Kidney (tissue), 22 donors: ENCODE measurements at places on chromosomes 11 and 22. TPM values are rescaled to one million over a fixed set of nuclear protein-coding genes. Genes with fewer than 3 reads are reported as not detected.

The C1QTNF4 gene
- 0.25 TPM for total RNA-seq

DNA sequence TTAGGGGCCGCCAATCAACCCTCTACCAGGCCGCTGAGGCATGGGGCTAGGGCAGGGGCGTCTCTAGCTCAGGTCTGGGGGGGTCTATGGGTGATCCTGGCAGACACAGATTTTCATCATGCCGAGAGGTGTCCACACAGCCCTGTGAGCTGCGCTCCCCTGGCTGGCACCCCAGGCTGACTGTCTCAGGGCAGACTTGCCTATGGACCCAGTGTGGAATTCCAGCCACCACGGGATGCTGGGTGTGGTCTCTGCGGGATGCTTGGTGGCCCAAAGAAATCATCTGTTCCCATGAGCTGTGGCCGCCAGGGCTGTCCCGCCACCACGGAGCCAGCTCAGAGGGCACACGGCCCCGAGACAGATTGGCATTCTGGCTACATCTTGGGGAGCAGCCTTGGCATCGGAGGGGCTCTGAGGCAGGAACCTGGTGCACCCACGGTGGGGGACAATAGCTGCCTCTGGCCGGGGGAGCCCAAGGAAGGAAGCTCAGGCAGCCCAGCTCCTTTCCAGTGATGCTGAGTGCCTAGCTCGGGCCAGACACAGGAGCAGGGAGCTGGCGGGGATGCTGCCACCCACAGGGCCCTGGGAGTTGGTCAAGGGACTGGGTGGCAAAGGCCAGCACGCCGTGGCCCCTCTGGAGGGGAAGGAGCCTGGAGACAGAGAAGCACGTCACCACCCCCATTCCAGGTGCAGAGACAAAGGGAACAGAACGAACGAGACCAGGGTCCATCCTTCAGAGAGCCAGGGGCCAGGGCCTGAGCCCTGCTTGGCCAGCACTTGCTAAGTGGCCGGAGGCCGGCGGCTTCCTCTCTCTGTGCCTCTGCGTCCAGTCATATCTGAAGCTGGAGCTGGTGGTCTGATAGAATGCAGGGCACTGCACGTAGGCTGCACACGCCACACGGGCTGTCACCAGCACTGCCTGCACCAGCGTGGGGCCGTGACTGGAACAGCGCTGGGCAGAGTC lies 64.4 kb upstream of the FGF3 start:
- DNase-seq = peak; percentile 45
- no peaks in the 10 kb centered on the region for H3K36me3 ChIP-seq
- H3K27me3 ChIP-seq = no peaks in the 10 kb centered on the region
- no peaks in the 10 kb centered on the region for H3K4me1 ChIP-seq

The DEFB108B gene
- total RNA-seq = not detected

DNA sequence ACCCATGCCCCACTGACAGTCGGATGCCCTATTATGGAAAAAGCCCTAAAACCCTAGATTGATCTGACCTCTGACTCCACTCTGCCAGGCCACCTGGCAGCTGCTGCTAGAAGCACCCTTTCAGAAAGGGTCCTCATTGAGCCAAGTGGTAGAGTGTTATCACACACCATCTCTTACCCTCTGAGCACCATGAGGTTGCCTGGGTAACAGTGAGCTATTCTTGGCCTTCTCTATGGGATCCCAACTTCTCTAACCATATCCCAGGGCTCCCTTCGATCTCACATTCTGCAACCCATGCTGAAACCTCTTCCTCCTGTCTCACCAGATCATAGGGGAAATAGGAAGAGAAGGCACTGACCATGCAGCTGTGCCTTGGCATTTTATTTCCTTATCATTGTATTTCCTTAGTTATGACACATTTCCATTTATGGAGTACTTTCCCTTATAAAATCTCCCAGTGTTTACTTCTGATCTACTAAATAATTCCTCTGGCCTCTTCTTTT lies 52.7 kb downstream of the MPPED2 start:
- H3K4me3 ChIP-seq = no peak overlapping the region
- no peaks in the 10 kb centered on the region for H3K27me3 ChIP-seq
- DNase-seq = no peak

DNA sequence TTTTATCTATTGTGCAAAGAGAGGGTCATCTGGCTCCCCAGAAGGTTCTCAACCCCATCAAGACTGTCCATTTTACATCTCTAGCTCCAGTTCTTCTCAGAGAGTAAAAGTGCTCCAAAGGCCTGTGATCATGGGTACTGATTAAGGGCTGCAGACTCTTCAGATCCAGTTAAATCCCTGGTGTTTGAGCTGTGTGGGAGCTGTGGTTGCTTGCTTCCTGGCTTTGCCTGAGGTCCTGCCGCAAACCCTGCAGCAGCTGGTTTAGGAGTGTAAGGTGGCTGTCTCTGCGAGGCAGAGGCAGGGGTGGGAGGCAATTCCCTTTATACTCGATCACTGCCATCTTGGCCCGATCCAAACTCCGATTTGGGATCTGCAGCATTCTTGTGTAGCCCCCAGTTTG lies 1.2 kb downstream of the MRPL17 start:
- peaks cover 4% of the 10 kb centered on the region for H3K4me1 ChIP-seq
- H3K4me3 ChIP-seq = peak overlapping the region; percentile 92
- no peak overlapping the region for H3K27ac ChIP-seq
- H3K27me3 ChIP-seq = no peaks in the 10 kb centered on the region
- no peaks in the 10 kb centered on the region for H3K36me3 ChIP-seq
- peak; percentile 29 for DNase-seq

- no peaks in the 10 kb centered on the region for H3K4me1 ChIP-seq
- no peak overlapping the region for H3K4me3 ChIP-seq
- no peak overlapping the region for H3K27ac ChIP-seq
- no peak for DNase-seq
- no peaks in the 10 kb centered on the region for H3K36me3 ChIP-seq
- no peaks in the 10 kb centered on the region for H3K27me3 ChIP-seq
Measured at GRCh38 chr11:85137597-85137996, 489.5 kb downstream of the DLG2 start.

The PANX3 gene
- total RNA-seq = not detected

- H3K27me3 ChIP-seq = no peaks in the 10 kb centered on the region
- no peak overlapping the region for H3K4me3 ChIP-seq
- no peak for DNase-seq
- peaks cover 13% of the 10 kb centered on the region for H3K4me1 ChIP-seq
- no peaks in the 10 kb centered on the region for H3K36me3 ChIP-seq
Measured at GRCh38 chr11:72066855-72067254, 13.5 kb downstream of the NUMA1 start.

The SCUBE1 gene
- 7.1 TPM for total RNA-seq

- no peak for DNase-seq
- no peak overlapping the region for H3K4me3 ChIP-seq
- no peaks in the 10 kb centered on the region for H3K36me3 ChIP-seq
- no peaks in the 10 kb centered on the region for H3K4me1 ChIP-seq
Measured at GRCh38 chr11:120561286-120561685, 49.7 kb downstream of the GRIK4 start.

DNA sequence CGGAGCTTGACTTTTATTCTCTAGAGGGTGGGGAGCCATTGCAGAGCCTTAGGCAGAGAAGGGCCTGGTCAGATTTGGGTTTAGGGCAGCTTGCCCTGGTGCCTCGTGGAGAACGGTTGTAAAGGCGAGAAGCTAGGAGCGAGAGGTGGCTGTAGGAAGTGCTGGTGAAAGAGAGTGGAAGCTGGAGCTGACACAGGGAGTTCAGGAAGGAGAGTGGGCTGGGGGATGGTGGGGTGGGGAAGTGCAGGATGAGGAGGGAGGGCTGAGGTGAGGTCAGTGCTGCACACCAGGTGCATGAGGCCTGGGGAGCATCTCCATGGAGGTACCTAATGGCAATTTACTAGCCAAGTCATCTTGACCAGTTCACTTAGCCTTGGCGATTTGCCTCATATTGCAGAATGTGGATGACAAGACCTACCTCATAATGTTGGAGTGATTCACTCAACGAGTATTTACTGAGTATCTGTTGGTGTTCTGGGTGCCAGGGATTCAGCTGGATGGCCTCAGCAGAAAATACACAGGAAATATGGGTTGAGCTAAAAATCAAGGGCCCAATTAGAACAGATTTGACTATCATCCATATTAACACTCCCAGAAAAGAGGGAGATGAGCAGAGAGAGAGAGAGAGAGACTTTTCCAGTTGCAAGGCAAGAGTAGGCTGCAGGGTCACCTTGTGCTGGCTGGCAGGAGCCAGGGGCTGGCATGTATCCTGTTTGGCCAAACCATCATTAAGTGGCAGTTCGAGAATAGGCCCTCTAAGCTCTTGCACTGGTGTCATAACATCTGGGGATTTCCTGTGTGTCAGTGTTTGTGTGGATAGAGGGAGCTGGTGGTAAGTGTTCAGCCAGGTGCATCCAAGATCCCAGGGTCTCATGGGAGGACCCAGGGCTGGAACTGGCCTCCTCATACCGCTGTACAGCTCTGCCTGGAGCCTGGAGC lies 44.4 kb upstream of the CLDN5 start:
- no peak overlapping the region for H3K4me3 ChIP-seq
- H3K27ac ChIP-seq = no peak overlapping the region

DNA sequence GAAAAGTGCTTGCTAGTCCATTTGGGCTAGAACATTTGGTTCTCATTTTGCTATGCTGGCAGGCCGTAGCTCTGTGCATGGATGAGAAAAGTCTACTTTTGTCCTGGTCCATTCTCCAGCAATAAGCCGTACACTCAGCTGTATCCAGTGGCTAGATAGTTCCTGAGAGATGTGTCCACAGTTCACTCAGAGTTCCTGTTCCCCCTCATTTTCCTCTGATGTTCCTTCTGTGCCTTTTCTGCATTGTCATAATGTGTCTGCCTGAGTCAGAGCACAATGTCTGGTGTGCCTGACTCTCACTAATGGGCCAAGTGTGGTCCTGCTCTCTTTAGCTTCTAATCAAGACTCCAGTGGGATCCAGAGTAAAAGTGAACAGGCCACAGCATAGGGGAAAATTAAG lies 215.7 kb upstream of the CTSC start:
- H3K27ac ChIP-seq = no peak overlapping the region
- no peak overlapping the region for H3K4me3 ChIP-seq
- DNase-seq = no peak
- no peaks in the 10 kb centered on the region for H3K4me1 ChIP-seq
- no peaks in the 10 kb centered on the region for H3K36me3 ChIP-seq

The PTPRCAP gene
- total RNA-seq = 20.3 TPM

The PAMR1 gene
- total RNA-seq = 2.2 TPM

- no peaks in the 10 kb centered on the region for H3K36me3 ChIP-seq
- no peaks in the 10 kb centered on the region for H3K27me3 ChIP-seq
- no peak overlapping the region for H3K4me3 ChIP-seq
- no peaks in the 10 kb centered on the region for H3K4me1 ChIP-seq
- H3K27ac ChIP-seq = no peak overlapping the region
Measured at GRCh38 chr11:92083123-92083522, 141.5 kb upstream of the FAT3 start.

GRCh38 chr11:109784536-109784935 lies 308.7 kb upstream of the ZC3H12C start:
- no peaks in the 10 kb centered on the region for H3K27me3 ChIP-seq
- no peaks in the 10 kb centered on the region for H3K4me1 ChIP-seq
- H3K36me3 ChIP-seq = no peaks in the 10 kb centered on the region
- H3K27ac ChIP-seq = no peak overlapping the region
- DNase-seq = no peak

The MYRF gene
- total RNA-seq = 36.3 TPM

The KCNJ1 gene
- total RNA-seq = 175 TPM

- H3K4me3 ChIP-seq = no peak overlapping the region
- no peaks in the 10 kb centered on the region for H3K27me3 ChIP-seq
- DNase-seq = no peak
- H3K27ac ChIP-seq = no peak overlapping the region
- H3K4me1 ChIP-seq = no peaks in the 10 kb centered on the region
Measured at GRCh38 chr11:112785149-112785548, 176.1 kb upstream of the NCAM1 start.

GRCh38 chr22:18028817-18029527 lies 4.6 kb upstream of the MICAL3 start:
- H3K27me3 ChIP-seq = no peaks in the 10 kb centered on the region
- H3K36me3 ChIP-seq = no peaks in the 10 kb centered on the region
- no peak for DNase-seq
- peaks cover 7% of the 10 kb centered on the region for H3K4me1 ChIP-seq
- no peak overlapping the region for H3K27ac ChIP-seq
- no peak overlapping the region for H3K4me3 ChIP-seq

The GVQW3 gene
- 3.4 TPM for total RNA-seq

DNA sequence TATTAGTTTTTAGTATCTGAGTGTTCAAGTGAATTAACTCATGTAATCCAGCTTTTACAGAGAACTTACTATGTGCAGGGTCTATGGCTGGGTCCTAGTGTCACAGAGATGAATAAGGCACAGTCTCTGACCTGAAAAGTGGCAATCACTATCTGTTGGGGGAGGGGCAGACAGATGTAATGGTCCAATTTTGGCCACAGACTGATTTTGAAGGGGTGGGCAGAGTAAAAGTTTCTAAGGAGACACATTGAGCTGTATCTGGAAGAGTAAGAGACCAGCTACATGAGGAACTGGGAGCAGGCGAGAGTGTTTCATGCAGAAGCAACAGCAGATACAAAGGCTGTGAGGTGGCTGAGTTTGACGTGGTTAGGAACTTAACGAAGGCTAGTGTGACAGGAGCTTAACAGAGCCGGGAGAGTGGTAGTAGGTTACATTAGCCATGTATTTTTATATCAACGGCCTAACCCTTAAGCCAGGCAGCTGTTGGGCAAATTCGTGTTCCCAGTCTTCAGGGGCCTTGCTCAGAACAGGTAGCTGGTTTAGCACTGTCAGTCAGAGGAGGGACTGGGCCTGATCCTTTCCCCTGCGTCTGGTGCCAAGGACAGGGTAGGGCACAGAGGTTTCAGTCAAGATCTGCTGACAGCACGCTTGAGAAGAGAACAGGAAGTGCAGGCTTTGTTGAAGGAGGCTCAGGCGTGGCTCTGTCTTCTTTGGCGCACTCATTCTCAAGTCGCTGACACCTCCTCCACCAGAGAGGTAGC lies 1.4 kb upstream of the STIM1 start:
- peaks cover 20% of the 10 kb centered on the region for H3K4me1 ChIP-seq
- no peak for DNase-seq
- no peak overlapping the region for H3K4me3 ChIP-seq

DNA sequence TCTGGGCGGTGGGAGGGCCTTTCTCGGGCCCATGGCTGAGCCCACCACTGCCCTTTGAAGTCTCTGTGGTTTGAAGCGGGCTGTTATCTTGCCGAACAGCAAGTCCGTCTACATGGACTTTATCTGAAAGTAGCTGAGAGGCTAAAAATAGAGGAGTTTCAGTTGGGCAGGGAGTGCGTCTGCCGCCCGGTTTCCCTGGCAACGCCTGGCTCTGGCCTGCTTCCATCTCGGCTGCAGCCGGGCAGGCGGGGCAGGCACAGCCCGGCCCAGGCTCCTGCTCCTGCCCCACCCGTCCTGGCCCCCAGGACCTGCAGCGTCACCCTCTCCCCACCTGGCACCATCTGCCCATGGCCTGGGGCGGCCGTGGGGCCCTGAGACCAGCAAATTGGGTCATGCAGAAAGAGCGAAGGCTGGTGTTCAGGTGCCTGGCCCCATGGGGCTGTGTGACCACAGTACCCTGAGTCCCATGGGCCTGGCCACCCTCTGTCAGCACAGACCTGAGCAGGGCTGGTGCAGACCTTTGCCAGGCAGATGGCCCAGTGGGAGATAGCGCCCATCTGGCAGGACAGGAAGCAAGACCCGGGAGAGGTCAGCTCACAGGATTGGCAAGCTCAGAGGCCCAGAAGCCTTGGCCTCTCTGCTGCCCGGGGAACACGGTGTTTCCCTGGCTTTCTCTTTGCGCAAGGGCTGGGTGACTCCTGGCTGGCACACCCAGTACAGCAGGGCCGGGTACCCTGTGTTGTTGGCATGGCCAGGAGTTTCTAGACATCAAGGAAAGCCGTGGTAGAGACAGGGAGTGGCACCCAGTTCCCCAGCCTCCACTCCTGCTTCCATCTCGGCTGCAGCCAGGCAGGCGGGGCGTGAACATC lies 79.1 kb upstream of the KCNQ1OT1 start:
- H3K4me3 ChIP-seq = peak overlapping the region; percentile 25
- no peaks in the 10 kb centered on the region for H3K27me3 ChIP-seq
- H3K36me3 ChIP-seq = no peaks in the 10 kb centered on the region
- peak overlapping the region; percentile 96 for H3K27ac ChIP-seq
